ENCODE measurements at places on chromosomes 11 and 22.

GRCh38 chr11:113168354-113169342, 145.7 kb upstream of the TTC12 start:
- no peak for DNase-seq

DNA sequence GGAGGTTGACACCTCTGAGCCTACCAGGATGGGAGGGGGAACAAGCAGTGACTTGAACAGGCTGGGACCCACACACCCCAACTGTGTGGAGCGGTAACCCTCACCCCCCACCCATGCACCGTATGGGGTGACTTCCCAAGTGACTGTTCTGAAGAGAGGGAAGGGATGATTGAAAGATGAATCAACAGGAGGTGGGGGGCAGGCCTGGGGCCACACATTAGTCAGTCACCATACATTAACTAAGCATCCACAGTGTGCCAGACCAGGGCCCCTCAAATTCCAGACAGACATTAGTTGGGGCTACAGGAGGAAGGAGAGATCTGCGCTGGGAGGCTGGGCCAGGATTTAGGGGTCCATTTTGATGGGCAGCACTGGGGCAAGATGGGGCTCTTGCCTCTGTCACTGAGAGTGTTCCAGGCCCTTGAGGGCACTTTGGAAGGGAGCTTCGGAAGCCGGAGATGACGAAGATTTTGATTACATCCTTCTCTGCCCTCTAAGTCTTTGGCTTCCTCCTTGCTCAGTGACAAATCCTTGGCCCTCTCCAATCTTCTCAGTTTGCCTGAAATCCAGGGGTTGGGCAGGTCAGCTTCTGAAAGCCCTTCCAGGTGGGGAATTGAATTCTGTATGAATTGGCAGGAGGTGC, 966 bp downstream of the SMTN start:
- DNase-seq, result no peak

- DNase-seq, result peak; percentile 58
These were observed 70.3 kb downstream of the KIRREL3 start for GRCh38 chr11:126930091-126930841.

DNA sequence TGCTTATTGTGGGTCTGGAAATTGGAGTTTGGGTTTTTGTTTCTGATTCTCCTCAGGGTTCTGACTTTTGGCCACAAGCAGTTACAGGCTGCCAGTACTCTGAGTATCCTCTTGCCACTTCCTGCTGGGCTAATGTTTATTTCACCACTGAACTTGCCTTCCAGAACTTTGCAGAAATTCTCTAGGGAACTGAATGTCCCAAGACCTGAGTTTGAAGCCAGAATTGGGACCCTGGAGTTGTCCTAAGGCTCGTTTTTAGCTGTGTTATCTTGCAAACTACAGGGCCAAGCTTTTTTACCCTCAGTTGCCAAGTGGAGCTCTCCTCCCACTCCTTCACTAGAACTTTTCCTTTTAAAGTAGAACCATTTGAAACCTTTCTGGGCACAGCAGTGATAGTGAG, 89.9 kb downstream of the FAT3 start:
- no peak for DNase-seq

DNA sequence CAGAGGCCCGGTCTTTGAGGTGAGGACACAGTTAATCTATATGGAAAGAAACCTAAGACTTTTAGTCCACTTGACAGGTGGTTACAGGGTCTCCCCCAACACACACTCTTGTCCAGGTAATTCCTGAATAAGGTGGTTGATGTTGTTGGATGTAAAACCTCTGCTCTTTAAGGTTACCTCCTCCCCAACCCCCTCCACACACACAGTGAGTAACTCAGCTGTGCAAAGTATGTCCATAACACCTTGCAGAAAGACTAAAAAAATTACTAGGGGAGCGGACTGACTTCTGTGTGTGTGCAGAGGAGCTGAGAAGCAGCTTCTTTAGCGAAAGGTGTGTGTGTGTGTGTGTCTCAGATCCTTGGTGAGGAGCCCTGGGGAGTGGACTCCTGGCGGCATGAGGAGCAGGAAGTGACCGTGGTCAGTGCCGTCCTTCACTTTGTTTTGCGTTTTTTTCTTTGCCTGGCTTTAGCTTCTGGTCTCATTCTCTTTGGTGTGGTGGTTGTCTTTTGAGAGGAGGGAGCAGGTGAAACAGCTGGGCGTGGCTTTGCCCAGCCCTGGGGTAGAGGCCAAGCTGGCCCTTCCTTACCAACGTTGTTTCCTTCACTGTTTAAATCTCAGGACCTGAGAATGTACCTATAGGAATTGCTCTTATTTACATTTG, 1.7 kb downstream of the ZBED4 start:
- DNase-seq, result no peak

GRCh38 chr11:83054904-83055380, 16.8 kb downstream of the RAB30 start:
- DNase-seq, result no peak

DNA sequence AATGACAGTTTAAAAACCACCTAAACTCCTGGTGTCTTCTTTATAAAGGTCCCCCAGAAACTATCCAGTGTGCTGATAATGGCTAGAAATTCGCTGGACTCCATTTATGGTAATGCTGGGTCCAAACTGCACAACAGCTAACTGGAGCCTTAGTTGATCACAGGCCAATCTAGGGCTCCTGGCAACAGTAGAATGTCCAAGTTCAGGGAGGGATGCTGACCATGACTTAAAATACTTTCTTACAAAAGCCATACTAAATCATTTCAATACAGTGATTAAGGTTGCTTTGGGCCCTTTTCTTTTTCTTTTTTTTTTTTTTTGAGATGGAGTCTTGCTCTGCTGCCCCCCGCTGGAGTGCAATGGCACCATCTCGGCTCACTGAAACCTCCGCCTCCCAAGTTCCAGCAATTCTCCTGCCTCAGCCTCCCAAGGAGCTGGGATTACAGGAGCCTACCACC, 14.5 kb upstream of the GAB2 start:
- DNase-seq, result peak; percentile 33

DNA sequence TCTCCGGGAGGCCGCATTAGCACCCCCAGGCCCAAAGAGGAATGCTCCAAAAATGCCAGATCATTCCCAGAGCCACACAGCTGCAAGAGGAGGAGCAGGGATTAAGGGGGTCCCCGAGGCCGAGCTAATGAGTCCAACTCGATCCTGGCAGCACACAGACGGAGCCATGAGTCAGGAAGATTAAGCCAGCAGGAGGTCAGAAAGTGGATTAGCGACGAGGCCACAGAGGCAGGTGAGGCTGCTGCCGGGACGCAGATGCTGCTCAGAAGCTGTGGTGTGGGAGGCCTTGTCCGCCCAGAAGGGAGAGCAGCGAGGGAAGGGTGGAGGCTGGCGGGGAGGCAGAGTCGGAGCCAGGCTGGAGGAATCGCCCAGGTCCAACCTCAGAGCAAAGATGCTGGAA, 120.5 kb downstream of the SHANK2 start:
- DNase-seq, result peak; percentile 49

GRCh38 chr22:46522797-46523196, 14.6 kb downstream of the CELSR1 start:
- DNase-seq, result no peak

DNA sequence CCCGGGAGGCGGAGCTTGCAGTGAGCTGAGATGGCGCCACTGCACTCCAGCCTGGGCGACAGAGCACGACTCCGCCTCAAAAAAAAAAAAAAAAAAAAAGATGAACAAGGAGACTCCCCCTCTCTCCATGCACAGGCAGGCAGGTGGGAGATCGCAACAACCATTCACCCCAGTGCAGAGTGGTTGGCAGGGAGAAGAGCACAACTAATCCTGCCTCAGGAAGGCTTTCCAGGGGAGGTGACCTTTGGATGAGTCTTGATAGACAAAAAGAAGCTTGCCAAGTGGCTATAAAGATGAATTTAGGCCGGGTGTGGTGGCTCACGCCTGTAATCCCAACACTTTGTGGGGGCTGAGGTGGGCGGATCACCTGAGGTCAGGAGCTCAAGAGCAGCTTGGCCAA, 30.0 kb downstream of the FLRT1 start:
- no peak for DNase-seq

GRCh38 chr11:120108154-120108784, 29.6 kb downstream of the TRIM29 start:
- peak; percentile 88 for DNase-seq

DNA sequence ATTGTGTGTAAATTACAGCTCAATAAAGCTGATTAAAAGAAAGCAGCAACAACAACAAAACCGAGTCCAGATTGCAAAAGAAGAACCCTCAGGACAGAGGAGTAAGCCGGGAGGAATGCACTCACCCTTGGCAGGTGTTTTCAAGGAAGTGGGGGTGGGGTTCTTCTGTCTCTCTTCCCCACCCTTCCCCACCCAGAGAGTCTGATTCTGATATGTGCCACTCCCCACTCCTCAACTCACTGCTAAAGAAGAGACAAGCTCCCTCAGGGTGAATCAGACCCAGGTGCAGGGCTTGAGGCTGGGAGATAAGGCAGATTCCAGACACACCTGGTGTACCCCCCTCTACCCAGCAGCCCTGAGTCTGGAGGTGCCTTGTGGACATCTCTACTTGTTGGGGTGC, 38.4 kb upstream of the PHF21A start:
- DNase-seq, result no peak

- no peak for DNase-seq
These were observed 240.2 kb downstream of the CADM1 start for GRCh38 chr11:115263799-115264656.

- DNase-seq, result no peak
These were observed 99.6 kb upstream of the THY1 start for GRCh38 chr11:119522609-119523008.

DNA sequence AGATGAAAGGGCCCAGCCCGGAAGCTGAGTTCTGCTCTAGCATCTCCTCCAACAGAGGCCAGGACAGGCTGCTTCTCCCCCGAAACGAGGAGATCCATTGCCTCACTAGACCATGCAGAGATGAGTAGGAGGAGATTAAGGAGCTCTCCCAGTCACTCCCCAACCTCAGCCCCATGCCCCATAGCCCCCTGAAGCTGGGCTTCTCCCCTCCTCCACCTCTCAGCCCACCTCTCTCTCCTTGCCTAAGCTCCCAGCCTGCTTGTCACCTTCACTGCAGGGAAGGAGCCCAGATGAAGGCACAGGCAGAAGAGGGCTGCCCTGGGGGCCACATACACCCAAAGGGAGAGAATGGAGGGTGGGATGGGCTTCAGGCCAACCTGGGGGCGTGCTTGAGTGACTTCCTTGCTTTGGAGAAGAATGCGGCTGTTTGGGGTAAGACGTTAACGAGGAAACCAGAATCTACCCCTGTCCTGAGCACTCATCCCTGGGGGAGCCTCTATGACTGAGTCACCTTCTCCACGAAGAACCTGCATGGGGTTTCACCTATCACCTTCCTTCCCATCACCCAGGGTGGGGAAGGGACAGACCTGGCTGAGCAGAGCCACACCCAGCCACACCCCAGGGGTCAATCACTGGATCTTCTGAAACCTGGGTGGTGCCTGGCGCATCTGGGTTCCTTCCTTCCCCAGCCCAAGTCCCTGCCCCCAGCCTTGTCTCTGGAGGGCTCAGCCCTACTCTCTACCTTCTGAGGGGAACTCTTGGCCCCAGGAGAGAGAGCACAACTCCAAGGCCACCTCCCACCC, 11.6 kb upstream of the GNAZ start:
- DNase-seq, result no peak

GRCh38 chr22:17268501-17269223, 49.4 kb upstream of the ADA2 start:
- peak; percentile 17 for DNase-seq

DNA sequence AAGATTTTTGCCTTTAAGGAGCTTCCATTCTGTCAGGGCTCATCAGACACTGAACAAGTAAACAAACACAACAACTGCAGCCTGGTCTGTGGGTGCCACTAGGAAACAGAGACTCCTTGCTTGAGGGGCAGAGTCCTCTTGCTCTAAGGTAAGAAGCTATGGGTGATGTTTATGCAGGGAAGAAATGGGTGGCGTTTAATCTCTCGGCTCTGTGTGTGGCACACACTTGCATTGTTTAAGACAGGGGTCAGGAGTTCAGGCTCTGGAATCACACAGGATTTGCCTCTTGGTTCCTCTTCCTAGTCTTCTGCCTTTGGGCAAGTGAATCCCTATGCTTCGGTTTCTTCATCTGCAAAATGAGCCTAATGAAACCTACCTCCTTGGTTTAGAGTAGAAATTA, 90.3 kb downstream of the PRR5L start:
- no peak for DNase-seq

DNA sequence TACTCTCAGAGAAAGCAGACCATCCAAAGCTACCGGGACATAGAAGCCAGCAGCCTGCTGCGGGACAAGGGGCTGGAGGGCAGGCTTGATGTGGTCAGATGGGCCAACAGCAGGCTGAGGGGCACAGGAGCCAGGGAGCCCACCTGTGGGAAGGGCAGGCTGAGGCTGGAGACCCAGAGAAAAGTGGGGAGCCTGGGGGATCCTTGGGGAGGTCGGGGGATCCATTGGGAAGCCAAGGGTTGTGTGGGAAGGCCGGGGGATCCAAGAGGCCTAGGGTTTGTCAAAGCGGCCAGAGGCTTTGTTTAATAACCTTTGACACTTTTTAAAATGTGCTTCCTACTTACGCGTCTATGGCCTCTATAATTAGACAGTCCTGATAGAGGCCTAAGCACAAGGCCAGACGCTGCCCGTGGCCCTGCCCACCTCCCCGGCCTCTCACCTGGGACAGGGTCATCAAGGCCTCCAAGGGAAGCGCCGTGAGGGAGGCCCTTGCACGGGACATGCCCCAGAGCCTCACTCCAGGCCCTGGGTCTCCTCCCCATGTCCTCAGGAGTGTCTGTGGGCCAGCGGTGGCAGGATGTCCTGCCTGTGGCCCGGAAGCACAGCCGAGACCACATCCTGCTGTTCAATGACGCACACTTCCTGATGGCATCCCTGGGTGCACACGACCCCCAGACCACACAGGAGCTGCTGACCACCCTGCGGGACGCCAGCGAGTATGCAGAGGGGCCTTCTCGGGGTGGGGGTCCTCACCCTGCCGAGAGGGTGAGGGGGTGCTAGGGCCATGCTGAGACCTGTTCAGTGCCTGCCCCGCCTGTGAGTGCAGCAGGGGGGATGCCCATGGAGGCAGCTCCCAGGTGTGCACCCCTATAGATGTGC, 8.6 kb upstream of the GTSE1 start:
- DNase-seq, result no peak

DNA sequence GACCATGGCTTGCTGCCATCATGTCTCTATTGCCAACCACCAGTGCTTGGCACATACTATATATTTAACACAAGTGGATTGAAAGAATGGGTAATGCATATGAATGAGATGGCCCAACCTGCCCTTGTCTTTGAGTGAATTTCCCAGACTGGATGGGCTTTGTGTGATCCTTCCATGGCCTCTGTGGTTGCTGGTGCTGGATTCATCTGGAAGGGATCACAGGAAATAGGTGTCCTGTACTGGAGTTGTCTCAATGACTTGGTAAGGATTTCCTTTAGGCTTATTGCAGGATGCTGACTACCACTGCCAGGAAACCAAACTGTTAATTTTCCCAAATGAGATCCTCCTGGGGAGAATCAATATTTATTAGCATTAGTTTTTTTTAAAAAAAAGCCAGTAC, 328.6 kb downstream of the TMEM135 start:
- no peak for DNase-seq

GRCh38 chr11:72543849-72544542, 109.7 kb upstream of the CLPB start:
- no peak for DNase-seq

GRCh38 chr22:34501366-34501965, 564.5 kb upstream of the ISX start:
- DNase-seq, result no peak
